ENCODE measurements at places on chromosomes 1 and 21.

DNA sequence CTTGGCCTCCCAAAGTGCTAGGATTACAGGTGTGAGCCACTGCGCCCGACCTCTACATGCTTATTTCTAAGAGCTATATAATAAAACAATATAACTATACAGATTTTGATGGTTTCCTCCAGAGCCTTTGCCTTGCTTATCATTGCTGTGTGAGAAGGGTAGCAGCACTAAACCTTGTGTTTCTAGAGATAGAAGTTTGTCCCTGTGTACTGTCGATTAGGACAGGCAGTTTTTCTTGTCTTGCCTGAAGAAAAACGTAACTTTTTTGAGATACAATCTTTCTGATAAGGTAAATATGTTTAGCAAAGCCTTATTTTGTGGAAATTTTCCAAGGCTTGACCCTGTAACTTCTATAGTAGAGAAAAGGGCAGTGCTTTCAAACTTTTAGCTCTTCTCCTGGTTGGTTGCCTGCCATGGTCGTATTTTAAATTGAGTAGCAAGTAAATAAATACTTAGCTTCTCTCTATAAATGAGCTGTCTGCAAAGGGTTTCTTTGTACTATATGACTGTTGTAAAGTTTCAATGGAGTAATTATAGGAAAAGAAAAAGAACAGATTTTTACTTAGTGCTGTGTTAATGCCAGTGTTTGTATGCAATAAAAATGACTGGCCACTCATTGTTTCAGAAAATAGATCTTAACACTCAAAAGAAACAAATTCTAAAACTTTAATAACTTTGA is 86.4 kb upstream of the CACYBP start:
- H3K27ac ChIP-seq, result no peak overlapping the region
- H3K36me3 ChIP-seq, result no peaks in the 10 kb centered on the region
- no peaks in the 10 kb centered on the region for H3K27me3 ChIP-seq
- no peak overlapping the region for H3K4me3 ChIP-seq
- DNase-seq, result no peak

GRCh38 chr1:241533326-241534115 is 1.3 kb downstream of the KMO start:
- H3K36me3 ChIP-seq, result no peaks in the 10 kb centered on the region
- H3K27me3 ChIP-seq, result no peaks in the 10 kb centered on the region
- peaks cover 10% of the 10 kb centered on the region for H3K4me1 ChIP-seq
- DNase-seq, result no peak
- H3K27ac ChIP-seq, result no peak overlapping the region

DNA sequence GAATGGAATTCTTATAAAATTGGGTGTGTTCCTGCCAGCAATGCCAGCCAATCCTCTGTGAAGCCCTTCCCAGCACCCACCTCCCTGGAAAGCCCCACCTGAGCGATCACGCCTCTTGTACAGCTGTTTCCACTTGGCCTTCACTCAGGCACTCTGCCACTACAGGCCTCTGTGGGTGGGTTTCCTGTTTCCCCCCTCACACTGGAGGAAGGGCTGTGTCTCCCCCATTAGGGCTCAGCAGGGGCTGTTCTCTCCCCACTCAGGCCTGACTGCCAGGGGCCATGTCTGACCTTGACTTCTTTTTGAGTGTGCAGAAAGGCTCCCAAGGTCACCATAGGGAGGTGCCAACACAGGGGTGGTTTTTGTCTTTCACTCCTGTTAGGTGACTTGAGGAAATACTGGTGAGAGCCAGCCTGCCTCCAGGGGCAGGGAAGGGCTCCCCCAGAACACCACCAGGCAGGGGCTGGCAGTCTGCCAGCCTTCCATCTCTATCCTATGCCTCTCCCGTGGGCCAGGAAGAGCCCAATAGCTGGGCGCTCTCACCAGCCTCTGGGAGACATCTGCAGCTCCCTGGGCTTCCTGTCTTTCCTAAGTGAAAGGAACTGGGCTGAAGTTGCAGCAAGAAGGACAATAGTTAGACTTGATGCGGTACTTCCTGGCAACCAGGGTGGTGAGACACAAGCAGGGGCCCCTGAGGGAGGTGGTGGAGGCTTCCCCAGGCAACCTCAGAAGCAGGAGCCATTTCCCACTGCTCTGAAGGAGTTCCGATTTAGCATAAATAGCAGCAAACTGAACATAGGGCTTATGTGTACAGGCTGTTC is 49.1 kb downstream of the ELK4 start:
- H3K4me1 ChIP-seq, result peaks cover 29% of the 10 kb centered on the region
- H3K27me3 ChIP-seq, result peaks cover 16% of the 10 kb centered on the region
- peak overlapping the region; percentile 72 for H3K27ac ChIP-seq

DNA sequence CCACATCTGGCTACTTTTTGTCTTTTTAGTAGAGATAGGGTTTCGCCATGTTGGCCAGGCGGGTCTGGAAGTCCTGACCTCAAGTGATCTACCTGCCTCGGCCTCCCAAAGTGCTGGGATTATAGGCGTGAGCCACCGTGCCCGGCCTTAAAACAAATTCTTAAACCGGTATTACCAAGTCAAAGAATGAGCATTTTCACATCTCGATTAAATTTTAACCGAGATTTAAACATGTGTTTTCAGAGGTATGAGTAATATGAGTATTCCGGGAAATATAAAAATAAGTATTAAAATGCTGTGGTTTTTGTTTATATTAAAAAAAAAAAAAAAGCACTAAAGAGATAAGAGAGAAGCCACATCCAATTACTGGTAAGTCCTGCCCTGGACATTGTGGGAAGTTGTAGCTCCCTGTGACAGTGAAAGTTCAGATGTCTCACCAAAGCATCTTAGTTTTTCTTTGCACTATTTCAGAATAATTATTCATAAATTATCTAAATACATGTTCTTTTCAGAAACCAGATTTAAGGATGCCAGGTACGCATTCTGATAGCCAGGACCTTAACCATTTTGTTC is 24.9 kb downstream of the ZNF281 start:
- H3K4me1 ChIP-seq, result no peaks in the 10 kb centered on the region
- H3K27me3 ChIP-seq, result no peaks in the 10 kb centered on the region
- no peaks in the 10 kb centered on the region for H3K36me3 ChIP-seq
- no peak overlapping the region for H3K27ac ChIP-seq
- DNase-seq, result no peak
- H3K4me3 ChIP-seq, result no peak overlapping the region

- H3K36me3 ChIP-seq, result no peaks in the 10 kb centered on the region
- no peak overlapping the region for H3K27ac ChIP-seq
- H3K4me1 ChIP-seq, result peaks cover 22% of the 10 kb centered on the region
- peaks cover 14% of the 10 kb centered on the region for H3K27me3 ChIP-seq
Measured at GRCh38 chr1:206116873-206117150, 376 bp downstream of the AVPR1B start.

DNA sequence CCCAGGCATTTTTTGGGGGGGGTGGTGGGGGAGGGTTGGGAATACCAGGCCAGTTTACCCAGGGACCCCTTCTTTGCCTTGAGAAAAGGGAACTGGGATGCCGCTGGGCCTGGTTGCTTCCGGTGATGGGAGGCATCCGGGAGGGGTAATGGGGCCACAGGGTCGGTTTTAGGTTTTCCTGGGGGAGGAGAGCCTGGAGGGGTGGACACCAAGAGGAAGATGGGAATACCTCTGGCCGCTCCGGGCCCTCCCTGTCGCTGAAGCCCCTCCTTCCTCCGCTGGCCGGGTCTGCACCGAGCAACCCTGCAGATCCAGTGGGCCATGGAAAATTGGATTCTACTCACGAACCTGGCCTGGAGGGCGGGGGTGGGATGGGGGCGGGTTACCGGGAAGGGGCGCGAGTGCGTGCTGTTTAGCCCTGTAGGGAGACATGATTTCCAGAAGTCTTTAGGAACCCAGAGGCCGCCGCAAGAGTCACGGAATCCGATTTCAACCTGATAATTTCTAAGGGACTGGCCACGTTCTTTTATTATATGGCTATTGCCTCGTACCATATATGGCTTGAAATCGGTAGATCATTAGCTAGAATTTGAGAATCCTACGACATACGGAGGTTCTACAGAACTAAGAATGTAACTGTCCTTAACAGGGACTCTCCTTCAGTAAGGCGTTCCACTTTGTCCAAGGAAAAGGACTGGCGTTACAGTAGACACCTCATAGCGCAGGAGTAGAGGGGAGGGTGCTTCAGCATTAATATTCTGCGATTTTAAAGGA is 749 bp downstream of the AKIRIN1 start:
- H3K27ac ChIP-seq, result peak overlapping the region; percentile 96
- peak overlapping the region; percentile 99 for H3K4me3 ChIP-seq
- H3K36me3 ChIP-seq, result no peaks in the 10 kb centered on the region
- no peaks in the 10 kb centered on the region for H3K27me3 ChIP-seq
- peaks cover 38% of the 10 kb centered on the region for H3K4me1 ChIP-seq
- peak; percentile 77 for DNase-seq

GRCh38 chr1:204733869-204734596 is 48.5 kb upstream of the LRRN2 start:
- no peak overlapping the region for H3K4me3 ChIP-seq
- H3K36me3 ChIP-seq, result no peaks in the 10 kb centered on the region
- DNase-seq, result no peak
- peaks cover 34% of the 10 kb centered on the region for H3K27me3 ChIP-seq

DNA sequence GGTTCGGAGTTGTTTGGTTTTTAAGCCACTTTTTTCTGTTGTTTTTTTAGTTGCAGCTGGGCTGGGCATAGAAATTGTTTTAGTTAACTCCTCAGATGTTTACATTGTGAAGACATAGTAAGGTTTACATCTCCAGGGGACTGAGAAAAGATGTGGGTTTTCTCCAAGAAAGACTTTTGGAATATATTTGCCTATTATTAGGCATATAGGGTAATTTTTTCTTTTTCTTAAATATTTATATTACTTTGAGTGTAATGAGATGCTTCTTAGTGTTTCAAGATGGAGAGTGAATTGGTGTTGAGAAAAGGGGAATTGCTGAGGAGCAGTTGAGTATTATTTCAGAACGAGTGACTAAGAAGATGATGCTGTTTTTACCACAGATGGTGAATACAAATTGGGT is 26.6 kb upstream of the PIGK start:
- no peaks in the 10 kb centered on the region for H3K27me3 ChIP-seq
- DNase-seq, result no peak
- no peak overlapping the region for H3K27ac ChIP-seq
- H3K36me3 ChIP-seq, result no peaks in the 10 kb centered on the region

GRCh38 chr1:209634005-209634737 is 18.1 kb downstream of the LAMB3 start:
- no peak overlapping the region for H3K4me3 ChIP-seq
- no peak for DNase-seq
- no peaks in the 10 kb centered on the region for H3K4me1 ChIP-seq

- no peak overlapping the region for H3K4me3 ChIP-seq
- H3K27ac ChIP-seq, result no peak overlapping the region
- H3K36me3 ChIP-seq, result no peaks in the 10 kb centered on the region
- DNase-seq, result no peak
- no peaks in the 10 kb centered on the region for H3K4me1 ChIP-seq
Measured at GRCh38 chr1:176932114-176933104, 232.1 kb downstream of the ASTN1 start.

- H3K27me3 ChIP-seq, result no peaks in the 10 kb centered on the region
- H3K27ac ChIP-seq, result no peak overlapping the region
- H3K36me3 ChIP-seq, result no peaks in the 10 kb centered on the region
- DNase-seq, result no peak
- H3K4me1 ChIP-seq, result no peaks in the 10 kb centered on the region
Measured at GRCh38 chr1:194624833-194625232, 1438.4 kb upstream of the B3GALT2 start.

GRCh38 chr1:206833106-206833680 is 32.2 kb upstream of the IL20 start:
- H3K27ac ChIP-seq, result no peak overlapping the region
- peaks cover 8% of the 10 kb centered on the region for H3K27me3 ChIP-seq
- H3K4me3 ChIP-seq, result no peak overlapping the region
- DNase-seq, result no peak
- H3K36me3 ChIP-seq, result no peaks in the 10 kb centered on the region

GRCh38 chr1:8427493-8427892 is 109.6 kb downstream of the SLC45A1 start:
- no peak for DNase-seq
- H3K36me3 ChIP-seq, result no peaks in the 10 kb centered on the region
- no peaks in the 10 kb centered on the region for H3K27me3 ChIP-seq

GRCh38 chr1:23613191-23614031 is 54.1 kb upstream of the ID3 start:
- H3K4me3 ChIP-seq, result no peak overlapping the region
- H3K36me3 ChIP-seq, result no peaks in the 10 kb centered on the region
- H3K27ac ChIP-seq, result no peak overlapping the region
- H3K27me3 ChIP-seq, result peaks cover 4% of the 10 kb centered on the region
- no peaks in the 10 kb centered on the region for H3K4me1 ChIP-seq
- DNase-seq, result no peak

- no peaks in the 10 kb centered on the region for H3K27me3 ChIP-seq
- peaks cover 20% of the 10 kb centered on the region for H3K4me1 ChIP-seq
- H3K4me3 ChIP-seq, result no peak overlapping the region
- DNase-seq, result no peak
- H3K27ac ChIP-seq, result no peak overlapping the region
Measured at GRCh38 chr1:211334986-211335385, 8.4 kb downstream of the TRAF5 start.

GRCh38 chr1:234320549-234320948 is 52.7 kb upstream of the COA6 start:
- no peak overlapping the region for H3K27ac ChIP-seq
- DNase-seq, result no peak
- H3K4me3 ChIP-seq, result no peak overlapping the region
- H3K4me1 ChIP-seq, result no peaks in the 10 kb centered on the region
- H3K27me3 ChIP-seq, result peaks cover 12% of the 10 kb centered on the region

- peaks cover 2% of the 10 kb centered on the region for H3K36me3 ChIP-seq
- H3K27ac ChIP-seq, result no peak overlapping the region
- no peak for DNase-seq
Measured at GRCh38 chr1:89682611-89683010, 49.7 kb downstream of the LRRC8C start.

DNA sequence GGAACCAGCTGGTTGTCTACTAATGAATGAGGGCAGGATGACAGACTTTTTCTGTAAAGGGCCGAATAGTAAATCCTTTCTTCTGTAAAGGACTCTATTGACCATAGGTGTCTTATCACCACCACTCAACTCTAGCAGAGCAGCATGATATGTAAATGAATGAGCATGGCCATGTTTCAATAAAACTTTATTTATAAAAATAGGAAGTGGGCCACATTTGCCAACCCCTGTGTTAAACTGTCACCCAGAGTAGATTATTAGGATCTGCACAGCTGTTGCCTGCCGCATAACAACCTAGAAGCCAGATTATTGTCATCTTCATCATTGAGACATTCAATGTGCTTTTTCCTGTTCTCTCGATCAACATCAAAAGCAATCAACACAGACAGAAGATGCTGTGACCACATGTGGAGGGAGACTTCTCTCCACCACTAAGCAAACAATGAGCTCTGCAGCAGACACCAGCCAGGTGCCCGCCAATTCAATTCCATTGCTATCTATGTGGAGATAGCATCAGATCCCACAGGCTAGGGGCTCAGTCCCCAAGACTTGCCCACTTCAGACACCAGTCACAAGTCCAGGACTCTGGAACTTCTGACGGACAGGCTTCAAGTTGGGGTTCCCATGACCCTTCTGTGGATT is 6.8 kb upstream of the EFHD2 start:
- peaks cover 22% of the 10 kb centered on the region for H3K4me1 ChIP-seq
- H3K4me3 ChIP-seq, result no peak overlapping the region
- no peaks in the 10 kb centered on the region for H3K36me3 ChIP-seq
- no peak for DNase-seq
- H3K27me3 ChIP-seq, result no peaks in the 10 kb centered on the region

GRCh38 chr1:181397845-181398244 is 85.5 kb upstream of the CACNA1E start:
- no peak for DNase-seq
- no peaks in the 10 kb centered on the region for H3K4me1 ChIP-seq
- peaks cover 11% of the 10 kb centered on the region for H3K27me3 ChIP-seq
- no peak overlapping the region for H3K4me3 ChIP-seq

GRCh38 chr1:85582687-85583591 is 2.4 kb downstream of the CCN1 start:
- H3K36me3 ChIP-seq, result peaks cover 14% of the 10 kb centered on the region
- no peak for DNase-seq
- H3K4me3 ChIP-seq, result peak overlapping the region; percentile 84
- peak overlapping the region; percentile 96 for H3K27ac ChIP-seq

Measured in suprapubic skin (tissue), 4 donors.